ENCODE measurements at places on chromosomes 2 and 18. TPM values are rescaled to one million over a fixed set of nuclear protein-coding genes. Genes with fewer than 3 reads are reported as not detected.

MYO5B gene
- total RNA-seq: 0.34 TPM

REEP1 gene
- 16.1 TPM for total RNA-seq

ACTR1B gene
- total RNA-seq: 82.2 TPM

GRCh38 chr18:75365254-75365629, 62.3 kb downstream of the SMIM21 start:
- no peak for DNase-seq

- no peak for DNase-seq
Measured at GRCh38 chr2:54655046-54655809, 68.2 kb upstream of the EML6 start.

GRCh38 chr2:27716301-27717069, 52.8 kb downstream of the SLC4A1AP start:
- DNase-seq: no peak

Data from uterus (tissue), 4 donors.